ENCODE measurements at places on chromosomes 2 and 18.
A peak's percentile ranks its signal among the peaks of the same experiment; 100 is the strongest.

- no peak for DNase-seq
Observed at GRCh38 chr18:5051207-5051606, 145.8 kb downstream of the AKAIN1 start.

DNA sequence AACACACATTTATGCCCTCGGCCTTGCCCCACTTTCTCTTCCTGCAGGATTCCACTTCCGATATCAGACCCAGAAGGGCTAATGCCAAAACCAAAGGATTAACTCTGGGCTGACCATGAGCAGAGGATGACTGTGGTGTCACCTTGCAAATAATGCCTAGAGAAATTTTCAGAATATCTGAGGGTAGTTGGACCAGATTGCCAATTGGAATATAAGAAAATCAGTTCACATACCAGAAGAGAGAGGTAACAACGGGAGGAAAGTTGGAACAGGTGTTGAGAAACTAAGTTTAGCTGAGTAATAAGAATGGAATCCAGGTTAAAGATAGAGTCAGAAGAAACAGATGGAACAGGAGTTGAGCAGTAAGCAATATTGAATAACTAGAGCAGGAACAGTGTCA lies 232.7 kb upstream of the UBE2E3 start:
- no peak for DNase-seq

GRCh38 chr2:18078216-18078615 lies 199.7 kb downstream of the KCNS3 start:
- no peak for DNase-seq

- DNase-seq, result no peak
Observed at GRCh38 chr2:48205137-48205798, 299.0 kb upstream of the FBXO11 start.

DNA sequence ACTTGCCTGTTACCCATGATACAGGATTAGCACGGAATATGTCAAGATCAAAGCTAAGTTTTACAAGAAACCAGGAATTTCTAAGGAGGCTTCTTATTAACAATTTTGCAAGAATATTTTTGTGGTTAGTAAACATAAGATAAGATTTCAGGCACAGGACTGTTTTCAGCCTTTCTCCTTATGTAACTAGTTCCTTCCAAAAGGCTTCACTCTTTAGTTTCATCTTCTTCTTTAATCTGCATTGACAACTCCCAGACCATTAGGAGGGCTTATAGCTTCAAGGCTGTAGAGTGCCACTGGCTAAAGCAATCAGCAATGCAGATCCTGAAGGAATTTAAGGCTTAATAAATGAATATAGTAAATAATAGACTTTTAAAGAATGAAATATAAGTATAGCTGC lies 29.3 kb downstream of the SLC14A1 start:
- DNase-seq, result no peak

DNA sequence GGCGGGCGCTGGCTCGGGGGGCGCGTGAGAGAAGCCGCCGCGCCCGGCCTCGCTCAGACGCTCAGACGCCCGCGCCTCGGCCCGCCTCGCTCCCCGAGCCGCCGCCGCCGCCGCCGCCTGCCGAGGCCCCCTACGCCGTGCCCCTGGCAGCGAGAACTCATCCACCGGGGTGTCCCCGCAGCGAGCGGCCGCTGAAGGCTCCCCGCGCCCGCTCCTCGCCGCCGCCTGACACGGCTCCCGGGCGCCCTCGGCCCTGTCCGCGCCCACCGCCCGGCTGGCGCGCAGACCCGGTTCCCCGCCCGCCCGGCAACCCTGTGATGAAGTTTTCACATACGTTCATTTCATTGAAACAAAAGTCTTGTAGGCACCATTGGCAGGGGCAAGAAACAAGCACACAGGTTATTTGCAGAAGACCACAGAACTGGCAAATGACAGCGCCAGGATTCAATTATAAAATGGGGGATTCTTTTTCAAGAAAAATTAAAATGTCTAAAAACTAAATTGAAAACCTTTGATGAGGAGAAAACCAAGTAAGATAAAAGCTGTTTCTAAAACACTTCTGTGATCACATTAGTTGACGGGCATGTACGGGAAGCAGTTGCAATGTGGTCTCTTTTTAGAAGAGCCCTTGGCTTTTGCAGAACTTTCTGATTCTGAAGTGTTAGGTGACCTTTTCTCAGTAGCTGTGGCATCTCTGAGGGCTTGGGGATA lies 50.5 kb upstream of the TUBA3D start:
- DNase-seq, result no peak

DNA sequence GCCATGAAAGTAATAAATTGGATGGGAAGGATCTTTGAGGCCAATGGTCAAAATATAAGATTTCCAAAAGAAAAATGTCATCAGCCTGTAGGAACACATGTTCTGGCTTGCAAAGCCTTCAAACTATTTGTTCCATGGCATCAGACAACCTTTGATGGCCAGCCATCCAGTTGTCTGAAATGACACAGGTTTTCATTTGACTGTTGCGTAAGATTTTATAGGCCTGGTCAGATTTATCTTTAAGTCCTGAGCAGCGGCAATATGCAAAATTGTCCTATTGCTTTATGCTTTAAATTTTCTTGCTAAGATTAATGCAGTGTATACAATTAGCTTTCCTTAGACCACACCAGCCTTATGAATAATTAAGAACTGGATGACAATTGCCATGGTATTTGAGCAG lies 167.1 kb downstream of the AGPS start:
- DNase-seq, result no peak

GRCh38 chr2:32932825-32933755 lies 13.7 kb upstream of the LTBP1 start:
- DNase-seq, result no peak

DNA sequence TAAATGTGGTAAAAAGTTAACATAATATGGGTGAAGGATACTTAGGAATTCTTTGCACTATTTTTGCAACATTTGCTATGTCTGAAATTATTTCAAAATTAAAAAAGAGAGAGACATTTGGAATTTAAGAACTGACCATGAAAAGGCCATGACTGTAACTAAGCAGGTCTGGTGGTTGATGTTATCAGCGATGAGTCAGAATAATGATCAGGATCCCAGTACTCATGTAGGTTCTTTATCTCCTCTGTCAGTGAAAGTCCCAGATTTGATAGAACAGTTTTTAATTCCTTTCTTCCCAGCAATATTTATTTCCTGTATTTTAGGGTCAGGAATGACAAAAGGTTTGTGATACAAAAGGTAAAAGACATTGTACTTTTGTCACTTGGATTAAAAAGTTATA lies 242.4 kb upstream of the ZNF521 start:
- no peak for DNase-seq

DNA sequence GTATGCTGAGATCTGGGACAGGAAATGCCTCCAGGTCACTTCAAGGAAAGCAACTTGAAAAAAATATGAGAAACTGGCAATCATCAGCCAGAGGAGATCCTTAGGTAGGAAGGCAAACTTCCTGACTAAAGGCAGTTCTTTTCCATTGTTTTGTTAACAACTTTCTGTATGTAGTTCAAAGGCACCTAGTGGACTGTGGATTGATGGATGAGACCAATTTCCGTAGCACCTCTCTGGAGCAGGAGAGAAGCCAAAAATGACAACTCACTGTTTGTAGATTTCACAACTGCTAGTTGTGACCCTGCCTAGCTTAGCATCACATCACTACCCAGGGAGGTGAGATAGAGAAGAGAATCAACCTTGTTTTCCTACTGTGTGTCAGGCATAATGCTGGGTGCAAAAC lies 21.8 kb upstream of the NOSTRIN start:
- no peak for DNase-seq

- no peak for DNase-seq
Observed at GRCh38 chr2:133515271-133515670, 53.0 kb downstream of the NCKAP5 start.

GRCh38 chr2:237674731-237675276 lies 47.4 kb downstream of the LRRFIP1 start:
- peak; percentile 66 for DNase-seq

DNA sequence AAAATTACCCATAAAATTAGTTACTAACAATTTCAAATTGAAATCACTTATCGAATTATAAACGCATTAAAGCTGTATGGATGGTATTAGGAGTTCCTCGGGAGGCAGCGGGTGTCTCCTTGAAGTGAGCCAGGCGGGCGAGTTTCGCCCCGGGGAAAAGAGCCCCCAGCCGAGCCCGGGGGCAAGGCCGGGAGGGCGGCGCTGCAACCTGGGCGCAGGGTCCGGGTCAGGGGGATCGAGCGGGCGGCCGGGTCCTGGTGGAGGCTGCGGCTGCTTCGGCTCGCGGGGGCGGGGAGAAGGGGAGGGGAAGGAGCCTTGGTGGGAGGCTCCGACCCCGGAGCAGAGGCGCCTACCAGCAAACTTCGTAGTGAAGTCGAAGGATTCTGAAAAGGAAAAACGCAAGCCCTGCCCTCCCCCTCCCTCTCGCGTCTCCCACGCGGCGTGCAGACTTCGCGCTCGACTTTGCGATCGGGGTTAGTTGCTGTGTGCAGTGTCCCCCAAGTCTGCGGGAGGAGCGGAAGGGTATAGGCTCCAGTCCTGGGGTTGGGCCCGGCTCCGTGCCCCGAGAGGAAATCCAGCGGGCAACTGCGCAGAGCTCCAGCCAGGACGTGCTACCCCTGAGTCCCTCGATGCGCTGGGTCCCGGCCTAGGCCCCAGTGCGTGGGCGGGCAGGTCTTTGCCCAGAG lies 140.8 kb downstream of the MEIS1 start:
- no peak for DNase-seq

GRCh38 chr2:199458009-199458805 lies 468 bp upstream of the SATB2 start:
- no peak for DNase-seq

DNA sequence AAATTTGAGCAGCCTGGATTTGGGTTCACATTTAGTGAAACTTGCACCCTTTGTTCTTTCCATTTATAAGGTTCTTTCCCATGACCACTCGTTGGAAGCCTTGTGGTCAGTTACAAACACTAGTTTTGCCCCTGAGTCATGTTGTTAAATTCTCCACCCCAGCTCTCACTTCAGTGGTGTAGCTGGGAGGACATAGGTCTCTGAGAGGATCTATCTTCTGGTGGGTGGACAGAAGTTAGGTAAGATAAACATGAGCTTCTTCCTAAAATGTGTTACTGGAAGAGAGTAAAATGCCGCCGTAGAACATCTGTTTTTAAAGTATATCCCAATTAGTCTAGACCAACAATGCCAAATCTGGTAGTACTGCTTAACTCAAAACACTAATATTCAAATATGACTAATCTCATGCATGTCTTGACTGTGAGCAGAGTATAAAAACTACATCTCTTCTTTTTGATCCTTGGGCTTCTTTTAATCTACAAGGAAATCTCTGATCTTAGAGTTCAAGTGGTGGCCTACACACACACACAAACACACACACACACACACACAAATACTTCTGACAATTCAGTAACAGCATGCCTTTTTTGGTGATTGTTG lies 162.6 kb upstream of the FN1 start:
- DNase-seq, result no peak

- DNase-seq, result no peak
Observed at GRCh38 chr2:134149904-134150303, 104.0 kb upstream of the MGAT5 start.

GRCh38 chr18:74942319-74942910 lies 266.5 kb downstream of the PTGR3 start:
- DNase-seq, result no peak

DNA sequence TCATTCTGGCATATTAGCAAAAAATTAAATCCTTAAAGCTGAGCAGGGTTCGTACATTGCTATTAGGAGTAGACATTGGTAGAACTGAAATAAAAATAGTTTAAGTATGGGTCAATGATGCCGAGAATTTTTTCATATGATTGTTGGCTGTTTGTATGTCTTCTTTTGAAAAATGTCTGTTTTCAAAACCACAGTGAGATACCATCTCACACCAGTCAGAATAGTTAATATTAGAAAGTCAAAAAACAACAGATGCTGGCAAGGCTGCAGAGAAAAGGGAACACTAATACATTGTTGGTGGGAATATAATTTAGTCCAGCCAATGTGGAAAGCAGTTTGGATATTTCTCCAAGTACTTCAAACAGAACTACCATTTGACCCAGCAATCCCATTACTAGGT lies 410.8 kb upstream of the TRIB2 start:
- no peak for DNase-seq

DNA sequence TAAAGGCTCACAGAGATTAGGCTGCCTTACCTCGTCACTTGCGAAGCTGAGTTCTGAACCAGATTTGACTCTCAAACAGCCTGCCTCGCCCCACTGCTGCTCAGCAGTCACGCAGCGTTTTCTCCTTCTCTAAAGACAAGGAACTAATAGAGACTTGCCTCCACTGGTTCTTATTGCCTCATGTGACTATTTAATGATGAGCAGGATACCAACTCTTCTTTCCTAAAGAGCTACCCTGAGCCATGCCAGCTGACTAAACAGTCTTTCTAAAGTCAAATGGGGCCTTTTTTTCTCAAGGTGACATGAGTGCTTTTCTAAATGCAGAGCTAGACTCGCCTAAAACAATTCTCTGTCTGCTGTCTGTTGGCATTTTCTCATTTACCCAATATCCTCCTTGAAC lies 147.5 kb downstream of the NCKAP5 start:
- no peak for DNase-seq

- no peak for DNase-seq
Observed at GRCh38 chr2:26780203-26780760, 5.6 kb upstream of the CENPA start.

GRCh38 chr2:32464431-32464830 lies 107.6 kb downstream of the BIRC6 start:
- no peak for DNase-seq

DNA sequence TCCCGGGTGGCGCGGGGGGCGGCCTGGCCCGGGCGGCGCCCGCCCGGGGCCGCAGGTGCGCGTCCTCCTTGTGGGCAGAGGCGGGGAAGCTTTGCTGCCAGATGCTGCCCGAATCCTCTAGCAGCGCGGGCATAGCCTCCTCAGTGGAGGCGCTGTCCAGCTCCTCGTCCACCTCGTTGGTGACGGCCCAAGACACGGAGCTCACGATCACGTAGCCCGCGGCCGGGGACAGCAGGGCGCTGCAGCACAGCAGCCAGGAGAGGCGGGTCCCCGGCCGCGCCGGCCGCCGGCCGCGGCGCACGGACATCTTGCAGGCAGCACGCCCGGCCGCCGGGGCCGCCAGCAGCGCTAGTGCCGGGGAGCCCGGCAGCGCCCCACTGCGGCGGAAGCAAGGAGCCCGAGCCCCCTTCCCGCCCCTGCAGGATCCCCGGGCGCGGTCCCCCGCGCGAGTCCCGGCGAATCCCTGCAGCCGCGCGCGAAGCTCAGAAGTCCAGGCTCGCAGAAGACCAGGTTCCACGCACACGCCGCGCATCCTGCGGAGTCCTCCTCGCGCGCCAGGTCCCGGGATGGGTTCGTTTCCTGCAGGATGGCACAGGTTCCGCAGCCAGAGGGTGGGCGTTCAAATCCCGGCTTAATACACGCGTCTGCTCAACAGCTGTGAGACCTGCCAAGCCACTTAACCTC lies at the start of gene CREG2:
TSS of gene CREG2 (minus strand) at position 353 of the 684 bp plus-strand sequence. CDS start at position 307, 46 bp downstream.
- peak; percentile 6 for DNase-seq

DNA sequence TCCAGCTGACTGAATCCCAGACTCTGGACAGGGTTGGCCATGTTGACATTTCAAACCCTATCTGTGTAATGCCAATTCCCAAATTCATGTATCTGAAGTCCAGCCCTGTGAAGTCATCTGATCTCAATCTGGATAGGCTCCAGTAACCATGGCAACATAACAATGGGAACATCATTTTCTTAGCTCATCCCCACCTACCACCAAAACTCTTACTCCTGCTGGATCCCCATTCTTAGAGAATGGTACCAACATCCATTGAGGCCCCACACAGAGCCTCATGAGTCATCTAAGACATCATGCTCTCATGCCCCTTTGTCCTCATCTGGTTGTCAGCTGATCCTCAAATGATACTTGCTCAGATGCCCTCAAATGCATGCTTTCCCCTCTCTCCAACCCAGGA lies 58.9 kb upstream of the TEX51 start:
- DNase-seq, result no peak

- DNase-seq, result no peak
Observed at GRCh38 chr2:110167326-110168000, 37.4 kb downstream of the NPHP1 start.

All from stimulated activated CD8-positive, alpha-beta memory T cell treated with anti-CD3 and anti-CD28 coated beads, Interleukin-15, amount 100 ng/mL, for 4 hours (primary cell).